ENCODE measurements at places on chromosomes 6 and 20. TPM values are rescaled to one million over a fixed set of nuclear protein-coding genes. Genes with fewer than 3 reads are reported as not detected.

The MRAP2 gene
- total RNA-seq: 3.6 TPM

The C6orf132 gene
- 0.65 TPM for total RNA-seq

The VSTM2L gene
- total RNA-seq: 0.29 TPM

The L3MBTL1 gene
- total RNA-seq: 5.2 TPM

The DACT2 gene
- not detected for total RNA-seq

The ISM1 gene
- not detected for total RNA-seq

The PI3 gene
- not detected for total RNA-seq

The ZC2HC1B gene
- not detected for total RNA-seq

The PIGT gene
- total RNA-seq: 63.7 TPM

The RSPO3 gene
- not detected for total RNA-seq

The NINL gene
- 15.7 TPM for total RNA-seq

The TFAP2D gene
- total RNA-seq: not detected

The CNR1 gene
- total RNA-seq: 1.3 TPM

The EFCAB8 gene
- total RNA-seq: under 0.01 TPM

The TRIM40 gene
- not detected for total RNA-seq

The KIAA0408 gene
- 0.29 TPM for total RNA-seq

The UBD gene
- total RNA-seq: 7.5 TPM

The OR12D3 gene
- total RNA-seq: not detected

The SYCP2L gene
- not detected for total RNA-seq

The NT5DC1 gene
- 4.6 TPM for total RNA-seq

The DLL1 gene
- 3.2 TPM for total RNA-seq

The EYA4 gene
- 0.98 TPM for total RNA-seq

The CRISP3 gene
- total RNA-seq: not detected

The ZNF343 gene
- total RNA-seq: 7.4 TPM

The CLIC5 gene
- total RNA-seq: 0.19 TPM

The NR2E1 gene
- not detected for total RNA-seq

The HTR1E gene
- total RNA-seq: not detected

The DEFB124 gene
- total RNA-seq: not detected

The RAET1L gene
- total RNA-seq: not detected

The FBXL4 gene
- total RNA-seq: 9.8 TPM

The BAK1 gene
- total RNA-seq: 29.7 TPM

The FAM135A gene
- total RNA-seq: 20.9 TPM

The TBXT gene
- total RNA-seq: not detected

The SPATS1 gene
- total RNA-seq: not detected

The BICRAL gene
- total RNA-seq: 6.2 TPM

The EPPIN gene
- total RNA-seq: not detected

The ANKRD60 gene
- not detected for total RNA-seq

The POU5F1 gene
- total RNA-seq: not detected

The COL12A1 gene
- 19.3 TPM for total RNA-seq

The LIN28B gene
- total RNA-seq: not detected

The CST2 gene
- not detected for total RNA-seq

The SLC24A3 gene
- not detected for total RNA-seq

The PSORS1C2 gene
- not detected for total RNA-seq

The RAD21L1 gene
- total RNA-seq: not detected

The SOX4 gene
- total RNA-seq: 97.6 TPM

The LGSN gene
- total RNA-seq: not detected

The C6orf15 gene
- 0.33 TPM for total RNA-seq

The RTEL1 gene
- 13.7 TPM for total RNA-seq

The YTHDF1 gene
- total RNA-seq: 40.8 TPM

The ZDHHC14 gene
- 25.2 TPM for total RNA-seq

The TTI1 gene
- 18.9 TPM for total RNA-seq

The TFAP2B gene
- total RNA-seq: not detected

The OXT gene
- total RNA-seq: not detected

The SAMD5 gene
- 1.3 TPM for total RNA-seq

The KHDC1L gene
- total RNA-seq: not detected

The DDO gene
- not detected for total RNA-seq

The ARHGAP40 gene
- total RNA-seq: under 0.01 TPM

The MEI4 gene
- total RNA-seq: under 0.01 TPM

The RTF2 gene
- 75.3 TPM for total RNA-seq

The LPA gene
- total RNA-seq: not detected
